CD4-positive, alpha-beta T cell treated with Interferon alpha-2 for 1 hour (primary cell): ENCODE measurements at places on chromosomes 6 and 20.
A peak's percentile ranks its signal among the peaks of the same experiment; 100 is the strongest.

- DNase-seq = no peak
Measured at GRCh38 chr20:20277894-20278335, 90.0 kb upstream of the INSM1 start.

GRCh38 chr6:2502096-2502997 is 248.4 kb downstream of the MYLK4 start:
- DNase-seq = no peak

DNA sequence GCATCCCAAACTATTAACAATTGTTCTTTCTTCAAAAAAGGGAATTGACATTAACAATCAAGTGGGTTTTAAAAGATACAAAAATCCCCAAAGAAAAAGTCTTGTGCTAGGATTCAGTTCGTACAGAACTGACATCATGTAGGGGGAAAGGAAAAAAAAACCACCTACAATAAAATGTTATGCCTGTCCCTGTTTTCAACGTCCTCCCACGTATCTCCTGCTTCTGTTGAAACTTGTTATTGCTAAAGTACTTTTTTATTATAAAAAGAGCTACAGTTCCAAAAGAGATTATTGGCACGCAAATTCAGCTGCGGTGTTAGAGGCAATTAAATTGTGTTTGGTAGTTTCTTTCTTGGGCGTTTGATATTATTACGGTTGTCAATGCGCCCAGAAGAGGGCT is 102.8 kb upstream of the PHACTR1 start:
- no peak for DNase-seq

- no peak for DNase-seq
Measured at GRCh38 chr6:113930183-113930582, 40.8 kb downstream of the HDAC2 start.

GRCh38 chr20:44765701-44766347 is 20.2 kb downstream of the KCNK15 start:
- DNase-seq = no peak

DNA sequence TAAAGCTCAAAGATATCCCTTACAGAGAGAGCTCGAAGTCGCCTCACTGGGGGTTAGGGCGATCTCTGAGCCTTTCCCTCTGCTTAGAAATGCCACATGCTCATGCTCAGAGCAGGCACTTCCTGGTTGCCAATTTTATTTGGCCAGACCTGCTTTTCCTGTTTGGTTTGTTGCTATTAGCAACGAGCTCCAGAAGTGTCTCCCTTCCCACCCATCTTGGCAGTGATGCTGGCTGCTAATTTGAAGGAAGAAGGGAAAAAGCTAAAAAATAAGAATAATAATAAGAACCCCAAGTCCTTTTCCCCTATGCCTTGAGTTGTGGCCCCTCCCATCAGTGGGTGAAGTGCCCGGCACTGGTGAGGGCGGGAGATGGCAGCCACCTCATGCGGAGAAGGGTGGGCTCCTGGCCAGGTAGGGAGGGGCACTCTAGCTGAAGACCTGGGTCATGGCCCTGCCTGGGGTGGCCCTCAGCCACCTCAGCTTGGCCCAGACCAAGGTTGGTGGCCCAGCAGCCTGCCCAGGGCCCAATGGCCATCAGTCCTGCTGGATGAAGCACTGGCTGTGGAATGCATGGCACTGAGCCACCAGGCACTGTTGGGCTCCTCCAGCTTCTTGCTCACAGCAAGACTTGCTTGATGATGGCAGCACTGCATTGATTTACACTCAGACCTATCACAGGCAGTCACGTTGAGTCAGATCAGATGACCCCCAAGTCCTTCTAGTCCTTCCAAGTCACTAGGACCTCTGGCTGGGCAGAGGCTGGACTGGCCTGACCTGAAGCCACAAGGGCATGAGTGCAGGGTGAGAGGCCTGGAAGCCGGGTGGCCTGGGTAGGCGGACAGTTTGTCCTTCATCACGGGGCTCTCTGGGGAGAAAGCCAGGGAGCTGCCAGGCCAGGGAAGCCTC is 79.0 kb downstream of the SYNJ2 start:
- DNase-seq = peak; percentile 11

DNA sequence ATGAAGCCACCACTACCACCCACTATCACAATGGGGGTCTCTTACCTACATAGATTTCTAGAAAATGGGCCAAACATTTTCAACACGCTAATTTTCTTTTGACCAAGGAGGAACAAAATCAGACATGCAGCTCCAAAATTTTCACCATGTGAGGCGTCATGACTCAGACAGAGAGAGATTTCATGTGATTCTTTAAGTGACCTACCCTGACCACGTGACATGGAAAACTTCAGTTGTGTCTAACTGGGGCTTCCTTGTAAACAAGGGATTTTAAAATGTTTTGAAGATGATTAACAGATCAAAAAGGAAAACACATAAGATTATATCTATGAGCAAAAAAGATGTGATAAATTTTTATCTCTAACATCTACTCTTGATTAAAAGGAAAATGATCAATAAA is 199.2 kb downstream of the TBXT start:
- DNase-seq = no peak

DNA sequence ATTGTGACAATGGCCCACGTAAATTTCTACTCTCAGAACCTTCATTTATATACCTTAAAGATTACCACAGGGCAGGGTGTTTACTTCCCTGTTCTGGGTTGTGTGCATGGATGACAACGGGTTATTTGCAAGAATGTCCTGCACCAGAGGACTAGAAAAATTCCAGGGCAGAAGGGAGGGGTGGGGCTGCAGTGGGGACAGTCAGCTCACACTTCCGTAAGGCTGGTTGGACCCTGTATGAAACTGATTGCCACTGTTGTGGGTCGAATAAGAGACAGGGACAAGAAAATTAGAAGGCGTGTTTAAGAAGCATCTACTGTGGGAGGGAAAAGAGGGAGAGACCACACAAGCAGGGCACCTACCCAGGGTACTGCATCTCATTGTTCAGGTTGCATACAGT is 96.5 kb downstream of the SNAP25 start:
- DNase-seq = no peak

DNA sequence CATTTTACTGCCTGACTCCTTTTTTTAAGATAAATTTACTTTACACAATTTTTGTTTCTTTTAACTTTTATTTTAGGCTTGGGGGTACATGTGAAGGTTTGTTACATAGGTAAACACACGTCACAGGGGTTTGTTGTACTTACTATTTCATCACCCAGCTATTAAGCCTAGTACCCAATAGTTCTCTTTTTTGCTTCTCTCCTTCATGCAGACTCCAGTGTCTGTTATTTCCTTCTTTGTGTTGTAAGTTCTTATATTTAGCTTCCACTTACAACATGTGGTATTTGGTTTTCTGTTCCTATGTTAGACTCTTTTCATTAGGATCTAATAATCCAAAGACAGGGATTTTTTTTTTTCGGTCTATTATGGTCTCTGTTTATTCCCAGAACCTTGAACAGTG is 83.5 kb upstream of the CCN6 start:
- DNase-seq = no peak

GRCh38 chr20:34475979-34476736 is 40.1 kb upstream of the DYNLRB1 start:
- DNase-seq = peak; percentile 32

- no peak for DNase-seq
Measured at GRCh38 chr20:21019814-21020658, 86.1 kb downstream of the LINC00237 start.

DNA sequence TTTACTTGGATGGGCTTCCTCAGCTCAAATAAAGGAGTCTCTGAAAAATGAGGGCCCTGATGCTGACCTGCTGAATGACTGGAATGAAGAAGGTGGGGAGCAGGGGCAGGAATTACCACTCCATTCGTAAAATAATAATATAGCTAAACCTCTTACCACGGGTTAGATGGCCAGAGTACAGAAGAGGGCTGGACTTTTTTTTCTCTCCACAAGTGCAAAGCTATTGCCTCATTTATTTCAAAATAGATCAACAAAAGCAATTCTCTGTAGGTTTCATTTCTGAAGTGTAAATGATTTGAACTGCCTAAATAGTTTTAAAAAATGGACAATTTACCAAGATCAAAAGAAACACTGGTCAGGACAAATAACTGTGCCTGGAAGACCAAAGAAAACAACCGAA is 256.7 kb downstream of the KIF16B start:
- no peak for DNase-seq

DNA sequence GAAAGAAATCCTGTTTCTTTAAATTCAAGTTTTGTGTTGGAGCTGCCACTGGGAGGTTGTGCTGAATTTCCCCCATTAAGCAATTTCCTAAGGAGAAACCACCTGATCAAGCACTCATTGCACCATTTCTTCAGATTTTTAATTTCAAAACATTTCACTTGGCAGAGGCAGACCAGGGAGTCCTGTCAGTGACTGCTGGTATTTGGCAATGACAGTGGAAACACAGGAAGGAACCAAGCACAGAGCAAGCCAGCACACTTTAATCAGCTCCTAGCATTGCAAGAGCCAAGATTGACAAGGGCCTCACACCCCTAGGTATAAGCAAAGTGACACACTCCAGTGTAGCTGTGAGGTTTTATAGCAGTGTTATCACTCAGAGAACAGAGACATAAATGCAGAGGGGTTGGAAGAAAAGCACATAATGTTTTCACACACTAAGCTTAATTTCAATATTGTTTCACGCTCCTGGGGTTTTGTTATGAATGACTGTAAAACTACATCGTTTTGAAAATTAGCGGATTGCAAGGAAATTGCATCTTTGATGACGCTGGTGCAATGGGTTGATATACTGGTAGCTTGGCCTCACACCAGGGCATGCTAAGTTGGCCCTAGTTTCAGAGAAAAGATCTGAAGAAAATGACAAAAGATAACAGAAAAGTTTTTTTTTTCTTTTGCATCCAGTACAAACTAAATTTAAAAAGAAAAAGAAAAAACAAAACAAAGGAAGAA is 768.4 kb downstream of the TFAP2A start:
- no peak for DNase-seq

- DNase-seq = no peak
Measured at GRCh38 chr6:161882196-161882765, 608.4 kb upstream of the AGPAT4 start.

- peak; percentile 93 for DNase-seq
Measured at GRCh38 chr6:30721198-30722024, 1.3 kb downstream of the TUBB start.

- no peak for DNase-seq
Measured at GRCh38 chr6:24699521-24700359, 19.2 kb downstream of the C6orf62 start.

GRCh38 chr6:79377047-79377446 is 142.6 kb upstream of the HMGN3 start:
- no peak for DNase-seq

DNA sequence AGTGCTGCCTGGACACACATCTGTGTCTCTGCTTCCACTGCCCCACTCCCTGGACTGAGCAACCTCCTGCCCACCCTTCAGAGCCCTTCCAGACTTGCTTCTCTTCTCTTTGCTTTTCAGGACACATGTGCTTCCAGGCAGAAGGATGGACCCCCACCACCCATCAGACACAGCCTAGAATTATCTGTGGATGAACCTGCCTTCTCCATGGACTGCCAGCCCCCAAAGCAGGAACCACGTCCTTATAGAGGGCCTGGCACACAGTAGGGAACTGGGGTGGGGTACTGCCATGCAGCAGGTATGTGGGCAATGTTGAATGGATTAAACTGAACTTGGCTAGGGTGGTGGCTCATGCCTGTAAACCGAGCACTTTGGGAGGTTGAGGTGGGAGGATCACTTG is 3.6 kb downstream of the KIAA1755 start:
- no peak for DNase-seq

- no peak for DNase-seq
Measured at GRCh38 chr20:6683021-6683977, 84.2 kb upstream of the BMP2 start.

DNA sequence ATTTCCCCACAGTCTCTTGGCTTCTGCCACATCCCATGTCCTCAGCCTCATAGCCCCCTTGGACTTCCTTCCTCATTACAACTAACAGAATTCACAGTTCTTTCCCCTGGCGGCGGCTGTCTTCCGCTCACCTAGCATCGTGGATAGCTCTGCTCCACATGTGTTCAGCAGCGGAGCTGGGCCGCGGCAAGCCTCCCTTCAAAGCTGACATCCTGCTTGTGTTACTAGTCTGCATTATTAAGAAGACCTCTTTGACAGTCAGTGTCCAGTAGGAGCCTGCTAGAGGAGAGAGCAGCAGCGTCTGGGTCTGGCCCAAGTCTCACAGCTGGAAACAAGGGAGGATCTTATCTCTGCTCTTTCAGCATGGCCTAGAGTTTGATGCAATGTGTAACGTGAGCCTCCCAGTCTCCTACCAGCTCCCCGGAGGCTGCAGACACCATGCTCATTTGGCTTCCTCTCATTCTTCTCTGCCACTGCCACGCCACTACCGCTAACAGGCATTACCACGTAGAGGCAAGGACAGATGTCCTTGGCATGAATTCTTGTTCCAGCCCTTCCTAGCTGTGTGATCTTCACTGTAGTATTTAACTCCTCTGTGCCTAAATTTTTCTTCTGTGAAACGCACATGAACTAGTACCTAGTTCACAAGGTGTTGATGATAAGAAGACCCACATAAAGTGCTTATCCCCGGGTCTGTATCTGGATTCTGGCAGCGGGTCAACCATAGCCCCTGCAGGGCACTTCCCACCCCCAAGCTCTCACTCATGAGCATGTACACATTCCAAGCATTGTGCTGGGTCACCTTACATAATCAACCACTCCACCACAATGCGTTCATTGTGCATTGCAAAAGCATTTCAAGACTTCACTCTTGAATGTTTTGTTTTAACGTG is 107.1 kb upstream of the BACH2 start:
- DNase-seq = no peak

DNA sequence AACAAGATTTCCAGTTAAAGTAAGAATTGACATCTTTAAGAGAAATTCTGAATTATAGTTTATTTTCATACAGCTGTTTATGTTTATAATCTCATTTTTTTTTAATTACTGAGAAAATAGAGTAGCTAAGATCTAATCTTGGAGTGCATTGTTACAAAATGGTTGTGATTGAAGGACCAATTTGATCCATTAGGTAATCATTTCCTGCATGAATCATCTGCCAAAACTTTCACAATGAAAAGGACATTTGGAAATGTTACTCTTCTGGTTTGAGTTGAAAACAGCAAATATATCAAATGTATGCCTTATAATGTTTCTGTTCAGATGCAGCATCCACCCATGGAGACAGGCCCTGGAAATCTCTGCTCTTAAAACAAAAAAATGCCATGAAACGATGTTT is 19.0 kb downstream of the TUBB2A start:
- no peak for DNase-seq

GRCh38 chr6:7454696-7455358 is 65.2 kb downstream of the RIOK1 start:
- DNase-seq = no peak

- peak; percentile 42 for DNase-seq
Measured at GRCh38 chr20:2524709-2525506, 11.5 kb upstream of the TMC2 start.

- no peak for DNase-seq
Measured at GRCh38 chr20:21280522-21281016, 22.6 kb upstream of the XRN2 start.

DNA sequence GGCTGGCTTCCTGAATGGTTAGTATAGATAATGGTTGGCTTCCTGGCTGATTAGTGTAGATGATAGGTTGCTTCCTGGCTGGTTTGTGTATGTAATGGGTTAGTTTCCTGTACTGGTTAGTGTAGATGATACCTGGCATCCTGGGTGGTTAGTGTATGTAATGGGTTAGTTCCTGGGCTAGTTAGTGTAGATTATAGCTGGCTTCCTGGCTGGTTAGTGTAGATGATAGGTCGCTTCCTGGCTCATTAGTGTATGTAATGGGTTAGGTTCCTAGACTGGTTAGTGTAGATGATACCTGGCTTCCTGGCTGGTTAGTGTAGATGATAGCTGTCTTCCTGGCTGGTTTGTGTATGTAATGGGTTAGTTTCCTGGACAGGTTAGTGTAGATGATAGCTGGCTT is 200.3 kb downstream of the TAF4 start:
- DNase-seq = no peak
